ENCODE measurements at places on chromosomes 2 and 18. TPM values are rescaled to one million over a fixed set of nuclear protein-coding genes. Genes with fewer than 3 reads are reported as not detected.

The GALNT1 gene
- total RNA-seq: 49.5 TPM

The POMC gene
- 4.5 TPM for total RNA-seq

The HNMT gene
- 20.2 TPM for total RNA-seq

The GPR35 gene
- total RNA-seq: not detected

The L3MBTL4 gene
- total RNA-seq: 0.65 TPM

The ARPC2 gene
- total RNA-seq: 717 TPM

The IGFBP2 gene
- 423 TPM for total RNA-seq
